ENCODE measurements at places on chromosomes 6 and 20.

DNA sequence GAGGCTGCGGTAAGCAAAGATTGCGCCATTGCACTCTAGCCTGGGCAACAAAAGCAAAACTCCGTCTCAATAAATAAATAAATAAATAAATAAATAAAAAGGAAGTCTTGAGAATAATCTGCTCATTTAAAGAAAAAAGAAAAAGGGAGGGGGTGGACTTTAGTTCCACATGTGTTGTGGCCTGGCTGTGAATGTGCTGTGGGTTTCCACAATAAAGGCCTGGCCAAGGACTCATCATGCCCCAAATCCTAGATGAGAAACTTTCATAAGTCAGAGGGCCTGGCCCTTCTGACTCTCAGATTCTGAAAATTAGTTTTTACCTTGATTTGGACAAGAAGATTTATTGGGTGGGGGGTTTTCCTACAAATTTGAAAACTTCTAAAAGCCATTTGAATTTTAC lies 48.4 kb downstream of the RIOK1 start:
- no peak for DNase-seq

DNA sequence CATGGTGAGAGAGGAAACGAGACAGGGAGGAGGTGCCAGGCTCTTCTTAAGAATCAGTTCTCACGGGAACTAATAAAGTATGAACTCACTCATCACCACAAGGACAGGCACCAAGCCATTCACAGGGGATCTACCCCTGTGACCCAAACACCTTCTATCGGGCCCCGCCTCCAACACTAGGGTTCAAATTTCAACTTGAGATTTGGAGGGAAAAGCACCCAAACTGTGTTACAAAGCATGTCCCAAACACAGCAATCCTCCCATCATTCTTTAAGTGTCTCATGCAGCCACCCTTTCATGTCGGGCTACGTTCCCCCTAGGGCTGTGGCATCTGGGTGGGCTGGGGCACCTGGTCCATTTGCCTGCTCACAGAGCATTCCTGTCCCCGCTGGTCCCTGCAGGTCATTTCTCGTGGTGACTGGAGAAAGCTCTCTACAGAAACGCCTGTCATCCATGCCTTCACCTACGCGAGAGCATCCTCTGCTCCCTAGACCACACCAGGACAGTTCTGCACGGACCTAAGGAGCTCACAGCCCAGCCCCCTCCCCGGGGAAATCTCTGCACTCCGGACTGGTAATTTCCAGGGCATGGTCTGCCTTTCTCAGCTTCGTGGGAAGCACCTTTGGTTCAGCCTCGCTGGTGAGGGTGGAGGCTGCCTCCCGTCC lies 79.6 kb downstream of the TTLL2 start:
- DNase-seq, result no peak

- DNase-seq, result no peak
Measured at GRCh38 chr6:11760015-11760473, 18.6 kb downstream of the ADTRP start.

GRCh38 chr20:3045042-3045815 lies 623 bp upstream of the MRPS26 start:
- DNase-seq, result no peak

Data from activated effector memory CD4-positive, alpha-beta T cell treated with Interleukin-2 at 50 U/mL for 16 hours (primary cell).